IPS DF 6.9 (cell line): ENCODE measurements at places on chromosomes 12 and 14.

DNA sequence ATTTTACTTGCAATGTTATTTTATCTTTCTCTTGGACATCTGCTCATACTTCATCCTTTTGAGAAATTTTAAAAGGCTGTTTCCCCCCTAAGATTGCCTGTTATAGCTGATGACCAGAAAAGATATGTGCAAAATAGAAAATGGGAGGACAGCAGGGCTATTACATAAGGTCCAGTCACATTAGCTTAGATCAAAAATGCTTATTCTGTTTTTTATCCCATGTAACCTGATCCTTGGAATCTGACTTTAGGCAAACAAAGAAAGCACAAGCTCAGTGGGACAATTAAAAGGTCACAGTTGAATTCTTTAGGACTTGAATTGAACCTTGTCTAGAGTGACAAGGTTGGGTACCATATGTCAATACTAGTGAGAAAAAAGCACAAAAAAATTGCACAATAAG lies 65.1 kb upstream of the TRHDE start:
- DNase-seq = no peak

DNA sequence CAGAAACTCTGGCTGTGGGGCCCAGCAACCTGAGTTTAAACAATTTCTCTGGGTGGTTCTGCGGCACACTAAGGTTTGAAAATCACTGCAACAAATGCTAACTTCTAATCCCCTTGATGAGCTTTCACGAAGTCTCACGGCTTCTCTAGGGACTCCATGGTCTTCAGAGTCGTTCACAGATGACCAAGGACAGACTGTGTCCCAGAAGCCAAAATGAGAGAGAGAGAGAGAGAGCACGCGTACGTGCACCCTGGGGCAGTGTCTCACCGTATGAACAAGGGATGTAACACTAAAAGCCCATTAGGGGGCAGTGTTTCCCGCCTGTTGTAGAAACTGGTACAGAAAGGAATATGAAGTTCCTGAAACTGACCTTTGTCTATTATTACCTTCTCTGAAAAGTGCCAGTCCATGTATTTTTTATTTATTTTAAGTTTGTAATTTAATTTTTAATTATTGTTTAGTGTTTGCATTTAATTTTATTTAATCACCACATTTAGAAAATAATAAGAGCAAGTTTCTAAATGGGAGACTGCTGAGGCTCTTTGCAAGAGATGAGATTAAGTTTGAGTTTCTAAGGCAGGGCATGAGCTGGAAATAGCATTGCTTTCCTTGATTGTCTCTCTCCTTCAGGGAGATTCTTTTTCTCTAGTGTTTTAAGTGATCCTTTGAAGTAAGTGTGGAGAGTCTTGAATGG lies 3.4 kb downstream of the APOLD1 start:
- no peak for DNase-seq

- DNase-seq = no peak
These were observed 15.5 kb upstream of the FKBP4 start for GRCh38 chr12:2779281-2779680.

DNA sequence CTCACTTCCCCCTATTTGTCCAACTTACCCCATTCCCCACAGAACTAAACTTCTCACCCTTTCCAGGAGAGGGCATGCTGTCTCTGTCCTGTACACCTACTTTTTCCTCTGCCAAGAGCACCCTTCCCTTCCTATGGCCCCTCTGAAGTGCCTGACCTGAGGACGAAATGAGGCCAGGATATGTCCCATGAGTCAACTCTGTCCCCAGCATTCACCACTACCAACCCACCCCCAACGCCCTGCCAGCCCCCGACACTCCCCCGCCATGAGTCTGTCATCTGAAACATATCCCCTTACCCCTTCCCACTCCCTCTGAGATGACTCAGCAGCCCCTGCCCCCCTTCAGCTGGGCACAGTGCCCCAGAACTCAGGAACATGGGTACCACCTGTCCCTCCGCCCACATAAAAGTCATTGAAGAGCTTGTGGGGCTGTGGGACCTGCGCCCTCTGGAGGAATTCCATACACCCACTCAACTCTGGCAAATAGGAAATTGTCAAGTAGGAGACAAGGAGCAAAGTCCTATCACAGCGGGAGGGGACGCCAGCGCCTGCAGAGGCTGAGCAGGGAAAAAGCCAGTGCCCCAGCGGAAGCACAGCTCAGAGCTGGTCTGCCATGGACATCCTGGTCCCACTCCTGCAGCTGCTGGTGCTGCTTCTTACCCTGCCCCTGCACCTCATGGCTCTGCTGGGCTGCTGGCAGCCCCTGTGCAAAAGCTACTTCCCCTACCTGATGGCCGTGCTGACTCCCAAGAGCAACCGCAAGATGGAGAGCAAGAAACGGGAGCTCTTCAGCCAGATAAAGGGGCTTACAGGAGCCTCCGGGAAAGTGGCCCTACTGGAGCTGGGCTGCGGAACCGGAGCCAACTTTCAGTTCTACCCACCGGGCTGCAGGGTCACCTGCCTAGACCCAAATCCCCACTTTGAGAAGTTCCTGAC lies 26.3 kb downstream of the ITGA7 start:
- DNase-seq = peak; percentile 79

DNA sequence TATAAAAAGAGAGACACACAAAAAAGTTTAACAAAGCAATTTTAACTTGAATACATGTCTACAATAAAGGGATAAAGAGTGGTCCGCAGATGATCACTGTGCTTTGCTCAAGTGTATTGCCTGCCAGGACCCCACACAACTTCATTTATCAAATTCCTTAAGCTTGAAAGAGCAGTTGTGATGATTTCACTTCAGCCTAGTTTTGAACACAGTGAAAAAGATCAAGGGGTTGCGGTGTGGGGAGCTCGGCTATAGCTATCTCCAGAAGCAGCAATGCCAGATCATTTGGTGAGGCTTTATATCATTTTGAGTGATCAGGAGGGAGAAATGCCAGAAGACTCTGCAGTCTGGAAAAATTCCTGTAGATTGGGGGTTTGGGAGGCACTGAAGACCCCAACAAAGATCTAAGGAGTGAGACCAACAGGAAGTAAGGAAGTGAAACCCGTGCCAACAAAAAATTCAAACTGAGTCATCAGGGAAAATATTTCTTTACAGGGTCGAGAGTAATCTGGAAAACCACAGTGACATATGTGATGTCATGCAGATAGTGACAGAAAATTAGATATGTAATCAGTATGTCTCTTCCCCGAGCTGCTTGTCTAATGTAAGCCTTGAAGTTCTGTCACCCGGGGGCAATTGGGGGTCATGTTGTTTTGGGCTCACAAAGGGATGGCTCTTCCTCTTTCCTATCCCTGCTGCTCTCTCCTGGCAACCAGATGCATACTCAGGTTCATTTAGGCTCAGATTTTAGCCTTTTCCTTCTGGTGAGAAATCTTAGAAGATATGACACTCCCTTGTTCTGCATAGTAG lies 221.8 kb downstream of the MSRB3 start:
- no peak for DNase-seq

DNA sequence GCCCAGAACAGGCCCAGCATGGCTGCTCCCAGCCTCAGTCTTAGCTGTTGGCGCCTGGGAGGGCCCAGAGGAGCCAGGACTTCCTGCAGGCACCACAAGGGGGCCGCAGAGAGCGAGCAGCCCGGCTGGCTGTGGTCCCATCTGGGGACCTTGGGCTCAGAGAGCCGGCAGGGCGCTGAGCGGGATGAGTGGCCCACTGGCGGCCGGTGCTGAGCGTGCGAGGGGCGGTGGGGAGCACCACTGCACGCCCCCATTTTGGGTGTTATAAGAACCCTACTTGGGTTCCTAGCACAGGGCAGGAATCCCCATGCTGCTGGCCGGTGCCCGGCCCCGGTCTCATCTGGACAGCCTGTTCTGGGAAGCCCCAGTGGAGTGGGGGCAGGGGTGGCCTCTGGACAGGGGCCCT lies 25.9 kb upstream of the CRIP2 start:
- peak; percentile 52 for DNase-seq

- DNase-seq = peak; percentile 47
These were observed 5.2 kb upstream of the KRT85 start for GRCh38 chr12:52372216-52373154.

DNA sequence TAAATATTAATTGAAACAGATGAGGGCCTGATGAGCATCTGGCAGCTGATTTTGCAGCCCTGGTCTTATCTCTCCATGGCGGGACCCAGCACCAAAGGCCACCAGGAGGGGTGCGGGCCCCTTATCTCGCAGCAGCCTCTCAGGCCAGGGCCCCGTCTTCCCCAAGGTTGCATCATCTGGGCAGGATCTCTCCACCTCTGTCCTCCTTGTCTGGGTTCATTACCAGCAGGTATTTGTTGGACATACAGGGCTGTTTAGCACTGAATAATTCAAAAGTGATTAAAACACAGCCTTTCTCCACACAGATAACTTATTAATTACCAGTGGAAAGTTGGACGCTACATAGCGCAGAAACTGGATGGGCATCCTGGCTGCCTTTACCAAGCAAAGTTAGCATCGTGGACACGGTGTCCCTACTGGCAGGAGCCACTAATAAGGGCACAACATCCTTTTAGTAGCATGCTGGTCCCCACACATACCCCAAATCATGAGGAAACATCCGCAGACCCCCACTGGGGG lies 25.8 kb downstream of the TMEM120B start:
- DNase-seq = no peak

GRCh38 chr14:91911474-91912032 lies 35.9 kb downstream of the FBLN5 start:
- DNase-seq = peak; percentile 33

DNA sequence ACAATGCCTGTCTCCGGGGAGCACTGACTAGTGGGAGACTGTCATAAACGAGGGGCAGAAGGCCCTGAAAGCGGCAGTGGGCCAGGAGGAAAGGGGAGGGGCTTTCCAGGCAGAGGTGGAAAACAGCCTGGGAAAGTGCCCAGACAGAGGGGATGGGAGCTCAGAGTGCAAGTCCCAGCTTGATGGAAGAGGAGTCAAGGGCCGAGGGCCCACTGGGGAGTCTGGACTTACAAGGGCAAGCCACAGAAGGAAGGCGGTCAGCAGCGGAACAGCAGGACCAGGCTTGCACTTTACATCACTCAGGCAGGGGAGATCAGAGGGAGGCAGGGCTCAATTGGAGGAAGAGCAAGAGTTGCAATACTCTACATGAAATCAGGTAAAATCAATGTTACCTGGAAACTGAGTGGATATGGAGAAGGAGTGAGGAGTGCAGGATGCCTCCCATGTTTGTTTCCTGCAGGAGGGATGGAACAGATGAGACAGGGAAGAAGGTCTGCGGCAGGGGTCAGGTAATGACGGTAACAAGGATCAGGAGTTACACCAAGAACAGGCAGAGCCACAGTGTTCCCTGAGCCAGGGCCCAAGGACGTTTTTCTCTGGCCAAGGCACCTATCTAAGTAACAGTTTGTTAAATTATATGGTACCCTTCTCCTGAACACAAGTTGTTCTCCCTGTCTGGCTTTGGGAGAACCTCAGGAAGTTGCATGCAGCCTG lies 23.8 kb downstream of the PXN start:
- DNase-seq = no peak

- DNase-seq = no peak
These were observed 44.3 kb upstream of the BDKRB2 start for GRCh38 chr14:96160076-96160912.

DNA sequence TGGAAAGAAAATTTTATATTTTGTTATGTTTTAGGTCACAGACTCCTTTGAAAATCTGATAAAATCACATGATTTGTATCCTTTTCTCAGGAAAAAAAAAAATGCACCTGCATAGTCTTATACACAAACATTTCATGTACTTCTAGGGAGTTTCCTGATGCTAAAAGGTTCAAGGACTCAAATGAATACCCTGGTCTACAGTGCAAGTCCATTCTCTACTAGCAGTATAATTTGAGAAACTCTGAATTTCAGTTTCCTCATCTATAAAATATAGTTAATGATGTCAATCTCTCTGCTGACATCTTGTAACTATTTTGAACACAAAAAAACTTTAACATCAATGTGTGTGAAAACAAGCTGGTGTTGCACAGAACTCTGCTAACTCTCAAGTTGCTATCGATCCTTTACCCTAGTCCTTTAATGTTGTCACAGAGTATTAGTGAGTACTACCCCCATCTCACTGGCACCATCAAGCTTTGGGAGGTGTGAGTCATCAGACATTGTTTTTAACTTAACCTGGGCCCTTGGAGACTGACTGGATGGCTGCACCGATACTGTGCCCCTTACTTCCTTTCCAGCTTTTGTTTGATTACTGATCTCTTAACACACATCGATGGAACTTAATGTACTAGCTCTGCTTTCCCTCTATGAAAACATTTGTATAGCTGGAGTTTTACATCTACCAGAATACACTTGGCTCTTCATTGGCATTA lies 251.9 kb upstream of the SOX5 start:
- no peak for DNase-seq

GRCh38 chr14:33563191-33563900 lies 387.5 kb downstream of the EGLN3 start:
- no peak for DNase-seq

- DNase-seq = no peak
These were observed 122.4 kb downstream of the TSPAN9 start for GRCh38 chr12:3199551-3200031.

DNA sequence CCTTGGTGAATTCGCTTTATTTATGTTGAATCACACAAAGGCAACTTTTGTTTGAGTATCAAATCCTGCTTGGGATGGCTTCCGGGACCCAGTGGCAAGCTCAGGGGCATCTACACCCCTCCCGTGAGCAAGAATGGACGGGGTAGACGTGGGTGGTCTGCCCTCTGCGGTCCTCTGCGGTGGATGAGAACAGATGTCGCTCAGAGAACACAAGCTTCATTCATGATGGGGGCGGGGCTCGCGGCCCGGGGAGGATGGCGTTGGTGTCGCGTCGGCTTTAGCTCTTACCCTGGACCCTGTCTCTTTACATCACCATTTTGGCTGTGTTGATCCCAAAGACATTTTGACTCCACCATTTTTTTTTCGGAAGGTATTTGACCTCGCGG lies 158.5 kb upstream of the RTL1 start:
- DNase-seq = no peak

GRCh38 chr14:74524076-74524811 lies 30.7 kb downstream of the ISCA2 start:
- DNase-seq = no peak

DNA sequence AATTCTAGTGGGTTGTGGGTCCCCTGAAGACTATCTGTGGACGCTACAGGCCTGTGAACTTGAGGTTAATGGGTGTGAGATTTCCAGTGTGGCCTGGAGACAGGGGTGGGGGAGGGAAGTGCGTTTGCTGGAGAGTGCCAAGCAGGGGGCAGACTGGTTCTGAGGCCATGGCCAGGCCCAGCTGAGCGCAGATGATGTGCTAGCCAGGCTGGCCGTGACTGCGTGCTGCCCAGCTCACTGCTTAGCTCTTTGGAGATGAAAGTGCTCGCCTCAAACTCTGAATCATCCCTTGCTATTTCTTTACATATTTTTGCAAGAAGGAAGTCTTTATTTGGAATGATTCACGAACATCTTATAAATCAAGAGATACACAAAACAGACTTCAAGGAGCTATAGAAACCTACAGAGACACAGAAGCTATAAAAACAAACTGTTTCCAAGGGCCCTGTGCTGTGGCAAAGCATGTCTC lies 75.2 kb upstream of the PLEKHG3 start:
- DNase-seq = no peak

- no peak for DNase-seq
These were observed 99.8 kb upstream of the NRXN3 start for GRCh38 chr14:78070344-78070743.

GRCh38 chr14:96064866-96065265 lies 25.7 kb downstream of the C14orf132 start:
- DNase-seq = no peak
